Activated T-helper 2 cell treated with anti-CD3 and anti-CD28 coated beads, Interferon-gamma antibody, Interleukin-2, Interleukin-4, amounts not matched to agents 10 μg/mL and 5 μg/mL and 100 μg/mL, durations not matched to agents 14 hours and 24 hours and 36 hours (primary cell): ENCODE measurements at places on chromosomes 1 and 21.

DNA sequence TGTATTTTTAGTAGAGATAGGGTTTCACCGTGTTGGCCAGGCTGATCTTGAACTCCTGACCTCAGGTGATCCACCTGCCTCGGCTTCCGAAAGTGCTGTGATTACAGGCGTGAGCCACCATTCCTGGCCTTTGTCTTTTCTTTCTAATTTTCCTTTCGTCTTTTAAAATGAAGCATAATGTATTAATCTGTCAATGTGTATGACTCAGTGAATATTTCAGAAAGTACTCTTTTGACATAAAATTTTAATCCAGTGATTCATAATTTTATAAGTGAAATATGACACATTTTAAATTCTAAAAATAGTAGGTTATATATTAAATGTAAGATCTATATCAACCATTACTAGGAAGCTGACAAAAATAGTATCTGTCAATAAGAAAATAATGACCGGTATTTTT, 1059.0 kb upstream of the PRMT6 start:
- no peak for DNase-seq

- no peak for DNase-seq
Observed at GRCh38 chr21:46004168-46004861, 22.7 kb downstream of the COL6A1 start.

- no peak for DNase-seq
Observed at GRCh38 chr1:8461351-8462110, 143.6 kb downstream of the SLC45A1 start.

- DNase-seq, result no peak
Observed at GRCh38 chr1:992362-992761, 7.5 kb downstream of the HES4 start.

DNA sequence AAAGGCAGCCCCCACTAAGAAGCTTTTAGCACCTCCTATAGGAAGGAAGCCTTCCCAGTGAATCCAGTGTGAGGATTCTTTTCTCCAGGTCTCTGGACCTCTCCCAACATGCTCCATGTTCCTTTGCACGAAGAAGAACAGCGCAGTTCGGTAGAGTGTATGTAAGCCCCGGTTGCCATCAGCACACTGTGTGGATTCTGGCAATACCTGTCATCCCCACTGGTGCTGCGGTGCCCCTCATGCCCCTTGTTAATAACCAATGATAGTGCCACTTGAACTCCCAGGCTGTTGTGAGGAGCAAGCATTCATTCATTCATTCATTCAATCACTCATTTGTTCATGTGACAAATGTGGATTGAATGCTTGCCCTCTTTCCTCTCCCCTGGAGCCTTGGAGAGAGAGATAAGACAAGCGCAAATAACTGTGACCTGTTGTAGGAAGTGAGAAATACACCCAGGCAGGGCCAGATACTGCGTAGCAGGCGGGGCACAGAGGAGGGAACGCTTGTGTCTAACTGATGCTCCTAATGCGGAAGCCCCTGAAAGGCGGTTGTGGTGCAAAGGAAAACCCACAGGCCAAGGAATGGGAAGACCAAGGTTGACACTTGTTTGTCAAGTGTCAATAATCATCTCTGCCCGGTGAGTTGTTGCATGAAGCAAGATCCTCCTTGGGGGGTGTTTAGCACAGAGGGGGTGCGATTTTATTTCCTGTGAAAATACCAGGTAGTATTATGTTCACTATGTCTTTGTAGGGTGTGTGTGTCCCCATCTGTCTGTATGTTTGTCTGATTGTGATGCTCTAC, 9.8 kb downstream of the LGR6 start:
- no peak for DNase-seq

DNA sequence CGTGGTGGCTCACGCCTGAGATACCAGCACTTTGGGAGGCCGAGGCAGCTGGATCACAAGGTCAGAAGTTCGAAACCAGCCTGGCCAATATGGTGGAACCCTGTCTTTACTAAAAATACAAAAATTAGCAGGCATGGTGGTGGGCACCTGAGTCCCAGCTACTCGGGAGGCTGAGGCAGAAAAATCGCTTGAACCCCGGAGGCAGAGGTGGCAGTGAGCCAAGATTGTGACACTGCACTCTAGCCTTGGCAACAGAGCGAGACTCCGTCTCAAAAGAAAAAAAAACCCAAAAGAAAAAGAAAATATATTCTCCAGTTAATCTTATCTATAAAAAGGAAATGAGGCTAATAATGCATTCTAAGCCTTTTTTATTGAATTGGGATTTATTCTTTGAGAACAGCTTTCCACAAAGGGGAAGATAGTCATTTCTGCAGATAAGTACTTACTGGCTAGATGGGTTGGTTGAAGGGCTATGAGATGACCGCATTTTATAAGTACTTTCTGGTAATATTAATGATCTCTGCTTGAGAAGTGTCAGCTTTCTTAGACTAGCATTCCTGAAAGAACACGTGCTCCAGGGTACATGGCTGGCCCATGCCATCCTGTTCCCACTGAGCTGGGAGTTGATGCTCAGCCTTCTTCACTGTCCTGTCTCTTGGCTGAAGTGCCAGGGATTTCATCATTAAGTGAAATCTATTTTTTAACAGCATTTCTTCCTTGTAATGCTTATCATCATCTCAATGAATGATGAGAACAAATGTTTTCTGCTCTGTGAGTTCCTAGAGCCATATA, 57.9 kb downstream of the SASS6 start:
- no peak for DNase-seq

- no peak for DNase-seq
Observed at GRCh38 chr1:210817385-210818275, 316.3 kb downstream of the KCNH1 start.

DNA sequence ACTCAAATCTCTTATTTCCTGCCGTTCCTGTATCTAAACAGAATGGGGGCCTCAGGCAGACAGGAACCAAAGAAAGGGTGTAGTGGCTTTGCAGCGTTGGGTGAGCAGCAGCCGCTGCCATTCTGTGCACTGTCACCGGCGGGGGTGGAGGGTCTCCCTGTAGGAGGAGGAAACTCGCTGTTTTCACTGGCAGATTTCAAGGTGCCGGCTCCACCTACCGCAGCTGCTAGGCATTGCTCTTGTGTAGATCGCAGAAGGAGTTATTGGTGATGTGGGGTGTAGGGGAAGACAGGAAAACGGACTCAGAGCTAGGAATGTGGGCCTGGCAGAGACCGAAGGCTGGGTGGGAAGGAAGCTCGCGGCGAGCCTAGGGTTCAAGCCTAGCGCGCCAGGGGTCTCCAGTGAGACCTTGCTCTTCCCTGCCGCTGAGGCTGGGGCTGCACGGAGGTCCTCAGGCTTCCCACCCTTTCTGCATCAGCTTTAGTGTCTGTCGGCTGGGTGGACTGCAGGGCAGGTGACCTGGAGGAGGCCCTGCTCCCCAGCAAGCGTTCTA, 20.8 kb downstream of the ATP5PO start:
- DNase-seq, result peak; percentile 39

DNA sequence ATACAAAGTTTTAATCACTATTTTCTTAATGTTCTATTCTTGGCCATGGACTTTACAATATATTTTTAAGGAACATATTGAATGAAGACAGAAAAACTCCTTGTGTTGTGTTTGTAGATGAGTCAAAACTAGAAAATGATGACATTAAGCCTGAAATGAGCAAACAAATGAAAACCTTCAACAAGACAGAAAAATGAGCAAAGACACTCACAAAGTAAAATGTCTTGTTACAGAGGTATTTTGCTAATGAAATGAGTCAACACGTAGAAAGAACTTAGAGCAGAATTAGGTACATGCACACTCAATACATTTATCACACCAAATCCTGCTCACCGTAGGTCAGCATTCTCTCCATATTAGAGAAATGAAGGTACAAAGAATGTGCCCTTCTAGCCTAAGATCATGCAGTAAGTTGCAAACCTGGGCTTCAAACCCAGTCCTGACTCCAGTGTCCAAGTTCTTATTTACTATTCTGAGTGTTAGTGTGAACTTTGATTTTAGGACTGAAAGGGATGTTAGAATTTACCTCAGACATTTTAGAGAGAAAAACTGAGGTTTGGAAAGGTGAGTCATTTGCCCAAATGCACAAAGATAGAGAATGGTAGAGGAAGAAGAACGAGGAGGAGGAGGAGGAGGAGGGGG, 133.9 kb upstream of the SGIP1 start:
- DNase-seq, result no peak

- no peak for DNase-seq
Observed at GRCh38 chr1:102434421-102434820, 437.7 kb upstream of the OLFM3 start.
